ENCODE measurements at places on chromosomes 2 and 18.

- no peak for DNase-seq
These were observed 77.5 kb downstream of the BIN1 start for GRCh38 chr2:127029350-127030051.

- no peak for DNase-seq
These were observed 47.9 kb downstream of the RBMS1 start for GRCh38 chr2:160445673-160446072.

GRCh38 chr2:132374151-132374550 is 42.5 kb upstream of the GPR39 start:
- no peak for DNase-seq

DNA sequence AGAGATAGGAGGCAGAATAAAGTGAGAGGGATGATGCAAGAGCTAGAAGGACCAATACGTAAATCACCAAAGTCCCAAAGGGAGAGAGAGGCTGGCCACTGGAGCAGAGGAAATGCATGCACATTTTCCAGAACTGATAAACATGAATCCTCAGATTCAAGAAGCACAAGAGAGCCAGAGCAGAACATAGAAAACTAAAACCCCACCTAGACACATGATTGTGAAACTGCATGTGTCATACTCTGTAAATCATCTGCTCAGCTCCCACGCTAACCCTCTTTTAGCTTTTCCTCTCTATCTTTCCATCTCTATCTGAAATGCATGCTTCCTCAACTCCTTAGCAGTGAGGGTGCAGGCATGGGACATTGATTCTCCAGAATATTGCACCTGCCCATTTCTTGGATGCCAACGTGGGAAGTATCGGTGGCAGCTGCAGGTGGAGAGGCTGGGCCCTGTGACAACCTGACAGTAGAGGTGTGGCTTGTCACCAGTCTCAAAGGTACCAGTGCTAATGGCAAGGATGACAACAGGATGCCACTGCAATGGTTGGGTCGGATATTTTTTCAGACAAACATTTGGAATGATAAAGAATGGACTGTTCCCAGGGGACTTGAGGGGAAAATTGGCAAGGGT is 89.3 kb upstream of the OTOS start:
- DNase-seq, result peak; percentile 54

DNA sequence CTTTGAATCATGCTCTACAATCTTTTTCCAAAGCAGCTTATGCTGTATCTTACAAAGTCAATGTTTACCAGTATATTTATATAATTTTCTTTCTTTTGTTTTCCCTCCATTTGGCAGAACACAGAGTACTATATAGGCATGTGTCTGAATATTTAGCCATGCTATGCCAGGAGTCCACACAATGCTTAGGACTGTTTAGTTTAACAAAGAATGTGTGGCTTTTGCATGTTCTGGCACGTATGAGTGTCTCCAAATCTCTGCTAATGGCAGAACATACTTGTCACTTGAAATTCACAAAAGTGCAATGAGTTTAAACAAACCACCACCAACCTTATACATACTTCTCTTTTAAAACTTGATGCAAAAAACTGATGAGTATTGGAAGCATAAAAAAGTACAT is 268.0 kb downstream of the NR4A2 start:
- no peak for DNase-seq

DNA sequence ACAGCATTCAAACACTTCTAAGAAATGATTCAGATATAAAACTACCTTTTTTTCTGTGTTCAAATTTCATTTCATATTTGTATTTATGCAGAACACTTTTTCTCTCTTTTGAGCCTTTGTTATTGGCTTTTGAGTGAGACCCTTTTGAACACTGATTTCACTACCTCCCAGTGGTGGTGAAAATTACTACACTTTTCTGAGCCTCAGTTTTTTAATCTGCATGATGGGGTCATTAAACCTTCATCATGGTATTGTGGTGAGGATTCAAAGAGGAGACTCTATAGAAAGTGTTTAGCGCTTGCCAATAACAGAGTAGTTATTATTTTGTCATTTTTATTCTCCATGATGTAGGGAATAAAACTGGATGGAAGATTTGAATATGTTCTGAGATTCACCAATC is 169.8 kb downstream of the THSD7B start:
- DNase-seq, result no peak

- DNase-seq, result no peak
These were observed 43.1 kb downstream of the EDAR start for GRCh38 chr2:108945969-108946368.

GRCh38 chr2:239858179-239858578 is 167.0 kb downstream of the NDUFA10 start:
- no peak for DNase-seq

GRCh38 chr2:8457699-8458502 is 224.0 kb upstream of the ID2 start:
- no peak for DNase-seq

GRCh38 chr2:43408407-43409160 is 182.2 kb upstream of the ZFP36L2 start:
- no peak for DNase-seq

DNA sequence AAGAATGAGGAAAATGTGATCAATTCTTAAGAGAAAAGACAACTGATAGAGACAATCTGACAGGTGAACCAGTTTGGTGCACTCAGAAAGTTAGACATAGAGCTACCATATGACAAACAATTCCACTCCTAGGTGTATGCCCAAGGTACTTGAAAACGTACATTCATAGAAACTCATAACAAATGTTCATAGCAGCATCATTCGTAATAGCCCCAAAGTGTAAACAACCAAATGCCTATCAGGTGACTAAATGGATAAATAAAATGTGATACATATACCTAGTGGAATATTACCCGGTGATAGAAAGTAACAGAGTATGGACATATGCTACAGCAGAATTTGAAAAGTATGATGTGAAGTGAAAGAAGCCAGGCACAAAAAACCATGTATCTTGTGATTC is 149.3 kb upstream of the TRIB2 start:
- DNase-seq, result no peak

Data from GM23248 (cell line).